ENCODE measurements at places on chromosomes 6 and 20. TPM values are rescaled to one million over a fixed set of nuclear protein-coding genes. Genes with fewer than 3 reads are reported as not detected.

The GJA1 gene
- 512 TPM for total RNA-seq

The PDE10A gene
- 5.6 TPM for total RNA-seq

The PPP1R14C gene
- total RNA-seq: not detected

The ZBTB12 gene
- 3.0 TPM for total RNA-seq

The RHAG gene
- total RNA-seq: not detected

The VSTM2L gene
- 0.32 TPM for total RNA-seq

The HDGFL1 gene
- total RNA-seq: not detected

The CD2AP gene
- 30.0 TPM for total RNA-seq

DNA sequence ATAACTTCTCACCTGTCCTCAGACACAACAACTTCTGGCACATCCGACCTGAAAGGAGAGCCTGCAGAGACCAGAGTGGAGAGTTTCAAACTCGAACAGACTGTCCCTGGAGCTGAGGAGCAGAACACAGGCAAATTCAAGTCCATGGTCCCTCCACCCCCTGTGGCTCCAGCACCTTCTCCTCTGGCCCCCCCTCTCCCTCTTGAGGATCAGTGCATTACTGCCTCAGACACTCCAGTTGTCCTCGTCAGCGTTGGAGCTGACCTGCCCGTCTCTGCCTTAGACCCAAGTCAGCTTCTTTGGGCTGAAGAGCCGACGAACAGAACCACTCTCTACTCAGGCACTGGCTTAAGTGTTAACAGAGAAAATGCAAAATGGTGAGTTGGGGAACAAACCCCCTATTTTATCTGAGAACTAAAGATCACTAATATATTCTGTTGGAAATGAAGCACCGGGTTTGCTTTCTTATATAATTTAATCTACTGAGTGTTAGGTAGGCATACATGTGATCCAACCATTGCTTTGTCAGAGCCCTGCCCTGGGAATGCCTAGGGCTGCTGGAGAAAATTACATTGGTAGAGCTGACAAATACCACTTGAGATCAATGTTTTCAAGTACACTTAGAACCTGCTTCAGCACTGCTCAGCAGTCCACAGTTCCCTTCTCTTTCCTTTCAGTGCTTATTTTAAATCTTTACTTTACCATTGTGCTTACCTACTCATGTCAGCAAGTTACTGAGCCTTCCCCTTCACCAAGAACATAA is 77.5 kb upstream of the LTV1 start:
- no peak for DNase-seq

DNA sequence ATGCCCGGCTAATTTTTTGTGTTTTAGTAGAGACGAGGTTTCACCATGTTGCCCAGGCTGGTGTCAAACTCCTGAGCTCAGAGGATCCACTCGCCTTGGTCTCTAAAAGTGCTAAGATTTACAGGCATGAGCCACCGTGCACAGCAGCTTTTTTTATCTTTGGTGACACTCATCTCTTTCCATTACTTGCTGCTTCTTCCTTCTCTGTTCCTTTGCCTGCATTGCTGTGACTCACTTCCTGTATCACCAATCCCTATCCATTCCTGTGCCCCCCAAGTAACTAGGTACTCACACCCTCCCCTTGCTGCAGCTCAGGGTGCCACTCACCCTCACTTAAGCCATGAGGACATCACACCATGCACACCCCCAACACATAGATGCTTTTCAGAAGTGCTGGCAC is 24.6 kb downstream of the KHDC1L start:
- no peak for DNase-seq

GRCh38 chr20:49267327-49267726 is 10.5 kb downstream of the ZNFX1 start:
- no peak for DNase-seq

- no peak for DNase-seq
Observed at GRCh38 chr20:36969051-36969450, 17.5 kb upstream of the SAMHD1 start.

GRCh38 chr6:168941036-168941435 is 312.6 kb downstream of the THBS2 start:
- no peak for DNase-seq

- DNase-seq: peak; percentile 43
Observed at GRCh38 chr6:1916334-1917070, 306.8 kb downstream of the FOXC1 start.

GRCh38 chr6:44390158-44390683 is 2.7 kb downstream of the CDC5L start:
- DNase-seq: no peak

- no peak for DNase-seq
Observed at GRCh38 chr20:38145729-38146075, 19.4 kb downstream of the TGM2 start.

GRCh38 chr6:95599706-95600105 is 22.4 kb downstream of the MANEA start:
- no peak for DNase-seq

DNA sequence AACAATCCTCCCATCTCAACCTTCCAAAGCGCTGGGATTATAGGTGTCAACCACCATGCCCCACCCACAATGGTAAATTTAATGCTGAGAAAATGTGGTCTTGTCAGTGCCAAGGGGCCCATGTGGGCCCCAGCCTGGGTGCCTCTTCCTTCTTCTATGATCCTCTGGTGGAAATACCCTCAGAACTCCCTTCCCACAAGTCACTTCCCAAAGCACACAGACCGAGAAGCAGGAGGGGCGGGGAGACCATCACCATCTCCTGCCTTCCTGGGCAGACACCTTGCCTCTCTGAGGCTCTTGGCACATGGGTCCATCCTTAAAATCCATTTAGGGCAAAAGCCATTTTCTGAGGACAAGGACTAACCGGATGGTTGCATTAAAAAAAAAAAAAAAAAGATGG is 59.0 kb downstream of the NOL4L start:
- DNase-seq: no peak

- no peak for DNase-seq
Observed at GRCh38 chr20:62266340-62266739, 28.0 kb downstream of the OSBPL2 start.

- no peak for DNase-seq
Observed at GRCh38 chr6:149694921-149695320, 23.0 kb downstream of the LATS1 start.

GRCh38 chr6:18349386-18349785 is 37.8 kb upstream of the RNF144B start:
- DNase-seq: no peak

- DNase-seq: no peak
Observed at GRCh38 chr6:133855276-133855990, 33.5 kb upstream of the TCF21 start.

DNA sequence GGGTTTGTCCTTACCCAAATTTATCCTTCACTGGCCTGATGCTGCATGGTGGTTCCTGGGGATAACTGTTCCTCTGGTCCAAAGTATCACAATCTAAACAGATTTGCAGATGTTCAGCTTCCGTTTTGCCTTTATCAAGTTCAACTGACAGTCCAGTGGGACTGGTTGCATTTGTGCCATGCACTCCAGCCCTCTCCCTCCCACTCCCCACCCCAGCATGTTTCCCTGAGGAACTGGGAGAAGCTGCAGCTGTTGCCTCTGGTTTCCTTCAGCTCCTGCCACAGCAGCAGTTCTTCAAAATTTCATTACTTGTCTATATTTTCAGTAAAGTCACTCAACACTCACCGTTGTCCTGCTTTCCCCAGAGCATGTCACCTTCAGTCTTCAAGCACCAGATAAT is 39.5 kb upstream of the KIF16B start:
- DNase-seq: no peak

DNA sequence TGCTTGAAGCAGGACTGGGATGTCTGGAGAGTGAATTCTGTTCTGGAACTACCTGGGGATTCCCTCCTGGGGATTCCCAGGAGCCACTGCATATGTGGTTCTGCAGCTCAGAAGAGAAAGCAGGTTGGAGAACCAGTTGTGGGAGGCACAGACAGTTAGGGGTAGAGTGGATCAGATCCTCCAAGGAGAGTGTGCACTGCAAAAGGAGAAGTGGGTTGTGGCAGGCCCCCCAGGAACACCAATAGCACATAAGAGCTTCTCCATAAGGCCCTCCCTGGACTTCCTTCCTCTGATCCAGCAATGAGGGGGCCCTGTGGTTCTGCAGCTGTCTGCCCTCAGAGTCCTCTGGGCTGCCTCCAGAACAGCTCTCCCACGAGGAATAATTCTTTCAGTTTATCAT is 369.2 kb upstream of the CNR1 start:
- no peak for DNase-seq

- no peak for DNase-seq
Observed at GRCh38 chr20:9028419-9028818, 40.5 kb upstream of the PLCB4 start.

- DNase-seq: no peak
Observed at GRCh38 chr6:131651782-131652181, 14.7 kb downstream of the ENPP3 start.

- DNase-seq: no peak
Observed at GRCh38 chr20:1371830-1372539, 20.9 kb downstream of the FKBP1A start.

DNA sequence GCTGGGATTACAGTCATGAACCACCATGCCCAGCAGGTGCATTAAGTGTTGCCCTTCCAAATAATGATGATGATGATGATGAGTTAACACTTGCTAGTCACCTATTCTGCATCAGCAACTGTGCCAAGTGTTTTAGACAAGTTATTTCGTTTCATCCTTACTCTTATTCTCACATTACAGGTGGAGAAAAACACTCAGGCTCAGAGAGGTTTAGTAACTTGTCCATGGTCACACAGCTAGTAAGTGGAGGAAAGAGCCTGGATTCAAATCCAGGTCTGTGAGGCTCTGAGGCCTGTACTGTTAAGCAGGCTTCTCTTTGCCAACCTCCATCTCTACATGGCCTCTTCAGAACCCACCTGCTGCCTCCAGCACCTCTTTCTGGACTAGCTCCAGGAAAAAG is 70.8 kb downstream of the MDGA1 start:
- no peak for DNase-seq

GRCh38 chr6:166645896-166646295 is 18.8 kb upstream of the RPS6KA2 start:
- DNase-seq: no peak

DNA sequence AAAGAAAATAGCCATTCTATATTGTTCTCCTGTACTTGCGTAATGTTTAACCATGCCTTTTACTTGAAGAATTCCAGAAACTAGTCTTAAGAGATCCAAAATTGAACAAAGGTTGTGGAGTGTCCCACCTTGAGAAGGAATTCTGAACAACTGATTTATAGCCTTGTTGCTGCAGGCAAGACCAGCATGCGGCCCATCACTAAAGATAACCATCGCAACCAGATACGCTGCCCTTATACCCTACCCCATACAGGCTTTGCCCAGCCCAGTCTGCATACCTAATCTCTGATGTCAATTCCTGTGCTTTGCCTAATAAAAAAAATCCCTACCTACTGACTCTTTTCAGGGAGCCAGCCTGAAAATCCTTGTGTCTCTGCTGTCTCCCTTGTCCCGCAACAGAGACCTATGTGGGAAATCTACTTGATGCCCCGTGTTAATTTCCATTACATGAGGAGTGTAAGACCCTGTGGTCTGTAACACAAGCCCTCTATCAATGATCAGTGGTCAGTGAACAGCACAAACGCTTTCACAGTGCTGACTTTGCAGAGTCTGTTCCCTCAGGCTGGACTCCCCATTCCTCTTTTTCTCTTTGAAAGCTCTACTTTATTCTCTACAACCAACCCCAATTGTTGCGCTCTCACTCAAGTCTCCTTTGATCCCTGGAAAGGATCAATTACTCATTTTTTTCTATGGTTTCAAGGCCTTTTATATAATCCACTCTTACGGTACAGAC is 125.7 kb upstream of the BTBD3 start:
- no peak for DNase-seq

DNA sequence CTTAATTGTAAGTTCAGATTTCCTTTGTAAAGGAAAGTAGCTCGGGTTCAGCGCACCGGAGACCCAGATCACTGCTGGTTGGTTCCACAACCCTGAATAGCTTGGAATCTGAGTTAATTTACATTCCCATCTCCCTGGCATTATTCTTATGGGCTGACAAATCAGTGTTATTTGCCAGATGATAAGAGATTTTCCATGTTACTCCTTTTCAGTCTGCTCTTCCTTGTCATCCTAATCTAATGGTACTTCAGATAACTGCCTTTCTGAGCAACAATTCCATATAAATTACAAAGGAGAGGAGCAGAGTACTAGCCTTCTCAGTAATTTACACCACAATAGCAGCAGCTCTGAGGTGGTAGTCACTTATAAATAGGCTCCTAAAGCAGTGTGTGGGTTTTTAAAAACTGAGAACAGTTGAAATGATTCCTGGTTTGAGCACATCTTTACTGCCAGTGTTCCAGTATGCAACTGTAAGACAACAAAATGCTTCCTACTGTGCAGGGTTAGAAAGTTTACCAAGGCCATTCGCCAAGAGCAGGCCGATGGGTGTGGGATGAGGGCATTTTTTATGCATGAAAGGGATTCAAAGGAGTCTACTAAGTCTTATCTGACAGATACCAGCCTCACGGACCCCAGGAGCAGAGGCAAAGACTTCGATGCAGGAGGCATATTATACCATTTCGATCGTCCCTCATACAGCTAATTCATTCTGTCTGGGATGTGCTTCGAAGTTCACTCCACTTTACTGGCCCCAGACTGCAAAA is 89.7 kb downstream of the NDUFAF5 start:
- DNase-seq: no peak

Data from fibroblast of villous mesenchyme (primary cell).